ENCODE measurements at places on chromosomes 5 and 9. TPM values are rescaled to one million over a fixed set of nuclear protein-coding genes. Genes with fewer than 3 reads are reported as not detected.
A peak's percentile ranks its signal among the peaks of the same experiment; 100 is the strongest.

SSNA1 gene
- total RNA-seq = 69.8 TPM

GRCh38 chr5:65015767-65016166 lies 247.0 kb downstream of the CWC27 start:
- no peaks in the 10 kb centered on the region for H3K36me3 ChIP-seq
- no peak overlapping the region for H3K4me3 ChIP-seq
- H3K27ac ChIP-seq = no peak overlapping the region
- peaks cover 19% of the 10 kb centered on the region for H3K4me1 ChIP-seq

- H3K27me3 ChIP-seq = no peaks in the 10 kb centered on the region
- H3K36me3 ChIP-seq = no peaks in the 10 kb centered on the region
- H3K4me1 ChIP-seq = no peaks in the 10 kb centered on the region
- no peak overlapping the region for H3K27ac ChIP-seq
Measured at GRCh38 chr5:160044967-160045366, 36.0 kb downstream of the TTC1 start.

- H3K27ac ChIP-seq = no peak overlapping the region
- H3K4me3 ChIP-seq = no peak overlapping the region
- H3K27me3 ChIP-seq = no peaks in the 10 kb centered on the region
- DNase-seq = peak; percentile 90
- peaks cover 20% of the 10 kb centered on the region for H3K4me1 ChIP-seq
Measured at GRCh38 chr9:27726244-27727081, 153.2 kb upstream of the C9orf72 start.

DNA sequence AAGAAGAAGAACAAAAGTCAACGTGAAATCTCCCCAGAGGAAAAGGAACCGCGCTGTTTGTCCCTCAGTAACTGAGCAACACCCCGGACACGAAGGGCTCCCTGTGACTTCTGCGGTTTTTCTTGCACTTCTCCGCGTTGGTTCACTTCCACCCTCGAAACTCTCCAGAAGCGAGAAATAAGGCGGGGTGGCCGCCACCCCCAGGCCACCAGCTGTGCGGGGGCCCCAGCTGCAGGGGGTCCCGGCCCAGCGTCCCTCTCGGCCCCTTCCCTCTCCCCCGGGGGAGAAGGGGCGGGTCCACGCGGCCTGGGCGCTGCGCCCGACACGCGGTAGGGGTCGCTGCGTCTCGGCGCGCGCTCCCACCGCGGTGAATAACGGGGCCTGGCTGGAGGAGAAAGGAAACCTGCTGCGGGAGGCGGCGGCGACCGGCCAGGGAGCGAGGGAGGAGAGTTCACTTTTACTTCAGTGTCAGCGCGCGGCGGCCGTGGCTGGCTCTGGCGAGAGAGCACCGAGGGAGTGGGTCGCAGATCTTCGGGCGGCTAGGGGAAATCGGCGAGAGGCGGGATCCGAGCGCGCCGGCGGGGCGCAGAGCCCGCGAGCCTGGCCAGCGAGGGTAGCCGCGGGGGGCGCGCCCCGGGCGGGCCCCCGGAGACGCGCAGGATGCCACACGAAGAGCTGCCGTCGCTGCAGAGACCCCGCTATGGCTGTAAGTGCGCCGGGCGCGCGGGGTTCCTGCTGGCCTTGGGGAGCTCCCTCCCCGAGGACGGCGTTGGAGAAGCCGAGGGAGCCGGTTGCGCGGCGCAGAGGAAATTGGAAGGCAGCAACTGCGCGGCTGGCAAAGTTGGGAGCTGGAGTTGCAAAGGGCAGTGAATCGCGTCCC lies at the start of gene IQGAP2:
TSS of gene IQGAP2 (plus strand) at position 400 of the 880 bp plus-strand sequence. CDS start at position 661, 261 bp downstream.
- peak; percentile 87 for DNase-seq
- peaks cover 24% of the 10 kb centered on the region for H3K27me3 ChIP-seq
- H3K27ac ChIP-seq = no peak within 1 kb of the TSS
- peak within 1 kb of the TSS; percentile 74 for H3K4me3 ChIP-seq
- H3K4me1 ChIP-seq = peaks cover 10% of the 10 kb centered on the region

KCNT1 gene
- not detected for total RNA-seq

ERBIN gene
- total RNA-seq = 46.5 TPM

DNA sequence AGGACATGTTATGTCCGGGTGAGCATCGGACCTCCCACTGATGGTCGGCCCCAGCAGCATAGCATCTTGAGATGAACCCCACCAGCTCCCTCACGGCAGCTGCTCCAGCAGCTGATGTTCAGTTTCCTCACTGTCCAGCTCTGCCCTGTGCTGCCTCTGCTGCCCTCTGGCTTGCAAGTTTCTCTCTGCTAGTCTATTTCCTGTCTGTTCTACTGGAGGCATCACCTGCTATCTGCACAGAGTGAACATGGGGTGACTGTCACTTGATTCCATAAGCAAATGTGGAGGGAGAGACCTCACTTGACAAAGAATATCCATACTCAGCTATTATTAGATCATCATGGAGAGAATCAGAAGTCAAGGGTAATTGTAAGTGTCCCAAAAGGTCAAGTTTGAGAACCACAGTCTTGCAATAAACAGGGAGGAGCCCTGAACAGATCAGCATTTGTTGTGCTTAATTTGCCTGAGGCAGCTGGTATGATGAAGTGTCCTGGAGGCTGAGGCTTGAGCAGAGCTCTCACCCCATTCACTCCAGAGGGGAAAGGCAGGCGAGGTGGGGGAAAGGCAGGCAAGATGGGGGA lies 702.8 kb downstream of the SEMA5A start:
- H3K27ac ChIP-seq = no peak overlapping the region
- DNase-seq = peak; percentile 37
- no peaks in the 10 kb centered on the region for H3K27me3 ChIP-seq
- H3K4me3 ChIP-seq = no peak overlapping the region
- no peaks in the 10 kb centered on the region for H3K36me3 ChIP-seq

GRCh38 chr5:180787711-180788431 lies 14.7 kb downstream of the MGAT1 start:
- no peak overlapping the region for H3K4me3 ChIP-seq
- no peaks in the 10 kb centered on the region for H3K27me3 ChIP-seq
- DNase-seq = peak; percentile 42

GRCh38 chr5:53013857-53014256 lies 24.7 kb downstream of the ITGA2 start:
- H3K4me3 ChIP-seq = no peak overlapping the region
- no peak for DNase-seq
- H3K36me3 ChIP-seq = no peaks in the 10 kb centered on the region

IFNA13 gene
- not detected for total RNA-seq

DNA sequence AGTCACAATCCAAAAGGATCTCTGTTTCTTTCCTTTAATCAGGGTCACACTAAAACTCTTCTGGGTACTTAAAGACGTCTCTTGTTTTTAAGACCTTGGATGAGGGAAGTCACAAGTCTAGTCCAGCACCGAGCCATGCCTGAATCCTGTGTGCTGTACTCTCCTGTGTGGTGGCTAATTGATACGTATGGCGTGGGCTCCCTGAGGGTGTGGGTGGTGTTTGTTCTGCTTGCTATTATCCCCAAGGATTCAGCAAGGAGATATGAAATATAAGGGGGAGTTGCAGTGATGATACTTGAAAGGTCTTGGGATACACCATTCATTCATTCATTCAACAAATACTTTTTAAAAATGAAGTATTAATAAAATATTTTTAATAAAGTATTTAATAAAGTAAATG lies 128.3 kb downstream of the ARHGEF28 start:
- H3K27ac ChIP-seq = no peak overlapping the region
- no peaks in the 10 kb centered on the region for H3K27me3 ChIP-seq
- no peak overlapping the region for H3K4me3 ChIP-seq
- no peaks in the 10 kb centered on the region for H3K36me3 ChIP-seq
- no peak for DNase-seq
- H3K4me1 ChIP-seq = no peaks in the 10 kb centered on the region

- H3K27me3 ChIP-seq = no peaks in the 10 kb centered on the region
- H3K27ac ChIP-seq = no peak overlapping the region
- H3K4me3 ChIP-seq = no peak overlapping the region
- no peak for DNase-seq
- H3K36me3 ChIP-seq = no peaks in the 10 kb centered on the region
Measured at GRCh38 chr5:63011158-63011557, 432.5 kb downstream of the LRRC70 start.

GRCh38 chr9:89149726-89150125 lies 28.9 kb downstream of the SHC3 start:
- no peak overlapping the region for H3K4me3 ChIP-seq
- H3K4me1 ChIP-seq = no peaks in the 10 kb centered on the region
- DNase-seq = no peak
- no peak overlapping the region for H3K27ac ChIP-seq
- no peaks in the 10 kb centered on the region for H3K36me3 ChIP-seq

DNA sequence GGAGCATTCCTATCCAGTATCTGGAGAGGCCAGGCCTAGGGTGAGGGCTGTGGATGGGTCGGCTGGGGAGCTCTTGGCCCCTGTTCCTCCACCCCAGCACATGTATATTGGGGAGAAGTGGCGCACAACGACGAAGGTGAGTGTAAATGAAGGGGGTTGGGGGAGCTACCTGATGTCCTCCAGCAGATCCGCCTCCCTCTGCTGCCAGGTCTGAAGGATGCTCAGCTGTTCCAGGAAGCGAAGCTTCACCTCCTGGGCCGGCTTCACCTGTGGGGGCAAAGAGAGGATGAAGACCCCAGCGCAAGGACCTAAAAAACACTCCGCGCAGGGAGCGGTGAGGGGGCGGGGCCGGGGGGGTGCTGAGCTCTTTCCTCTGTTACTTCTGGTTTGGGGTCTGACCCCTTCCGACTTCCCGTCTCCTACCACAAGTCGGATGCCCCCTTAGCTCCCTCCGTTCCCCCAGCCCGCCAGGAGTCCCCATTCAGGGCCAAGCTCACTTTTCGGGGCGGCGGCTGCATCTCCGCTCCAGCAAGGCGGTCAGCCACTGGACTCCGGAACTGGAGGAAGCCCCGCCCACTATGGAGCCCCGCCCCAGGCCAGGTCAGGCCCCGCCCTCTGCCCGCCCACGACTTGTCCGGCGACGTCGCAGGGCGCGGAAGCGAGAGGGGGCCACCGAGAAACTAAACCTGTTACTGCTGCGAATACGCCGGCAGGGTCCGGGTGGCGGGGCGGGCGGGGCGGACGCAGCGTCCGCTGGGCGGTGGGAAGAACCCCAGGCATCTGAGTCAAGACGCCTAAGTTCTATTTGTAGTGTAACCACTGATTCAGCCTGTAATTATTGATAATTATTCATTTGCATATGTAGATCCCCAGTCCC lies at the start of gene FCHSD1:
TSS of gene FCHSD1 (minus strand) at position 568 of the 877 bp plus-strand sequence. CDS start at position 518, 50 bp downstream.
- H3K36me3 ChIP-seq = no peaks in the 10 kb centered on the region
- no peaks in the 10 kb centered on the region for H3K4me1 ChIP-seq
- peak within 1 kb of the TSS; percentile 69 for H3K4me3 ChIP-seq
- H3K27ac ChIP-seq = no peak within 1 kb of the TSS

DNA sequence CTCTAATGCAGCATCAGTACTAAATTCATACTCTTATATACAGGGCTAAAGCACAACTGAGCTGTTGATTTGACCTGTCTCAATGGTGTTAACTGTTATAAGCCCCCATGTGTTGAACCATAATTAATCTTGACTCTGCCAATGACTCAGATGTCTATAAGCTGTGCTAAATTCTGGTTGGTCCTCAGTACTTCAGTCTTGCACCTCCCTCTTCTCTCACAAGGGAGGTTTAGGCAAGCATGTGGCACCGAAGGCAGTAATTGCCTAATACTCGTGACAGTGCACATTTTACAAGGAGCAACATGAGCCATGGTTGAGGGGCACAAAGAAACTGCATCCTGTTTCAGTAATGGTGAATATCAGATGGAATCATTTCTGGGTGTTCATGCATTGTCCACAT lies 255.9 kb downstream of the TRPM3 start:
- H3K4me3 ChIP-seq = no peak overlapping the region
- no peaks in the 10 kb centered on the region for H3K36me3 ChIP-seq
- H3K27ac ChIP-seq = no peak overlapping the region

Measured in neural progenitor cell (in vitro differentiated cells).